ENCODE measurements at places on chromosomes 7 and 10.

GRCh38 chr10:73837072-73837471 is 25.7 kb upstream of the NDST2 start:
- DNase-seq = peak; percentile 50

- no peak for DNase-seq
These were observed 15.7 kb downstream of the KDM7A start for GRCh38 chr7:140161047-140161446.

DNA sequence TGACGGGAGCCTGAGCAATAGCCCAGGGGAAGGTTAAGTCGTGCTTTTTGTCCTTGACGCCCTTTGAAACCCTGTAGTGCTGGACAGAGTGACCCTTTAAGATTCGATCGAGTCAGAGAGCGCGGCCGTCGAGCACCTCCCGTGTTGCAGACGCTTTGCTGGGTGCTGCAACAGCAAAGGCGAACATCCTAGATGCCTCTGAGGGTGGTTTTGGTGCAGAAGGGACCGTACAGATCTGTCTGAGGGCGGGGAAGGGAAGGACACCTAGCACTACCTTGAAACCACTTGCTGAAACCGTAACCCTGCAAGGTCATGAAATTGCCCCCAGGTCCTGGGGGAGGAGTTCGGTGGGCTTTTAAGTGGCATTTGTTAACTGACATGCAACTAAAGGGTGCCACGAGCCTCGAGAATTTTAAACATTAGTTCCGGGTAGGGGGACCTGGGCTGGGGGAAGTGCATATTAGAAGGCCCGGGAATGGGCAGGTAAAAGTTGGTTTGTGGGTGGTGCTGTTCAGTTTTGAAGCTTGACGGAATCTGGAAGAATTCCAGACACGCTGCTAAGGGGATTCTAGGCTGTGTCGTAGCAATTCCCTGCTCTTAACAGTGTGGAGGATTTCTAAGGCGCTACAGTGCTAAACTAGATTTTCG is 786 bp downstream of the ATP5F1C start:
- no peak for DNase-seq

DNA sequence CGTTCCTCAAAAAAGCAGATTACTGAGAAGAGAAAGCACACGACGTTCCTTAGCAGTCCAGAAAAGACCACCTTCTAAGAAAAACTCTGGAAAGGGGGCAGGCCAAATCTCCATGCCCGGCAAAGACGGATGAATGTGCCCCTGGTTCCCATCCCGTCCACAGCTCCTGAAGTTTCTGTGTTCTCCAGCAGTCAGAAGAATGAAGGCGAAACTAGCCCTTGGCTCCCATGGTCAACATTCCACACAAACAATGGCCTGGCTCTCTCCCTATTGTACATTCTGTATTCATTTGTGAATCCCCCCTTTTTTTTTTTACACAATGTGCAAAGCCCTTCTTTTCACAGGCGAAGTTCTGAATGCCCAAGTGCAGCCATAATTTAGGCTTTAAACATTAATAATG is 5.3 kb downstream of the CTBP2 start:
- DNase-seq = peak; percentile 44

DNA sequence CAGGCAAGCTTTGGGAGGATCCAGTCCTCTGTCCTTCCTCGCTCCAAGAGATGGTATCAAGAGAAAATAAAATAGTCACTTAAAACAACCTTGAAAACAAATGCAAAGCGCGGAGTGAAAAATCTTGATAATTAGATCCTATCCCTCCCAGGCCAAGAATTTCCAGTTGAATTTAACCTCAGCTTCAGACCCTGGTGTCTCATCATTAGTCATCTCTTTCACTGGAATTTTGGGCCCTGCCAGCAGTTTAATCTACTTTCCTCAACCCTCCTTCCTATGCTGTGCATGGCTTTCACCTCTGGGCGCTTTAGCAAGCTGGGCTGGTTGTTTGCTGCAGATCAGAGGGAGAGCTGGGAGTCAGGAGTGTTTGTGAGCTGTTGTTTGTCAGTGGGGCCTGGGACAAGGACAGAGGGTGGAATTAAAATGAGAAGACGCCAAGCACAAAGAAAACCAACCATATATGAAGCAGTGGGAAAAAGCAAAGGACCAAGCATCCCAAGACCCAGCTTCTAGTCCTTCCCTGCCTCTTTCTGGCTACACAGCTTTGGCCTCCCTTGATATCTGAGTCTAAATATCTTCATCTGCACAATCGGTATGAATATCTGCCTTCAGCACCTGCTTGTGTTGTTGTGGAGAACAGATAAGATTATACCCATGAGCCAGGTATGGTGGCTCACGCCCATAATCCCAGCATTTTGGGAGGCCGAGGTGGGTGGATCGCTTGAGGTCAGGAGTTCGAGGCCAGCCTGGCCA is 13.5 kb downstream of the MYOF start:
- DNase-seq = peak; percentile 92

- DNase-seq = no peak
These were observed 826.6 kb upstream of the COBL start for GRCh38 chr7:52143219-52143618.

DNA sequence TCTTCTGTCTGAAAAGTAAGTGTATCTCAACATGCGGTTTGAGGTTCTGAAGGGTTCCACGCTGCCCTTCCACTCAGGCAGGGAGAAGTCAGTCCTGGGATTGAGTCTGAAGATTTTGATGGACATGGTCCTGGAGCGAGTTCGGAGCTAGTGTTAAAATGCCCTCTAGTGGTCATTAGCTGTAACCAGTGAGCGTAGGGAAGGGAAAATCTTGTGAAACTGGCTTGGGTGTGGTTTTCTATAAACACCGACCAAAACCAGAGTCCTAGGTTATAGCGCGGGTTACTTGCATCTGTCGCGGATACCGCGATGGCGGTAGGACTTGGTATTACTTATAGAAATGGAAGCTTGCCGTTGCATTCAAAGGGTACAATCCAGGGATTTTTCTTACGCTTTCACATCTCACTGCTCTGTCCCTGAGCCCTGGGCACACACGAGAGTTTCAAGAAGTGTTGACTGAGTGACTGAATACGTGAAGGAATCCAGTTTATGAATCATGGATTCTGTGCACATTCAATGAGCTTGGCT is 348.2 kb upstream of the C7orf33 start:
- peak; percentile 46 for DNase-seq

- peak; percentile 86 for DNase-seq
These were observed 181.4 kb upstream of the TNS3 start for GRCh38 chr7:47763063-47763974.

- no peak for DNase-seq
These were observed 19.7 kb upstream of the OTUD1 start for GRCh38 chr10:23419201-23419600.

DNA sequence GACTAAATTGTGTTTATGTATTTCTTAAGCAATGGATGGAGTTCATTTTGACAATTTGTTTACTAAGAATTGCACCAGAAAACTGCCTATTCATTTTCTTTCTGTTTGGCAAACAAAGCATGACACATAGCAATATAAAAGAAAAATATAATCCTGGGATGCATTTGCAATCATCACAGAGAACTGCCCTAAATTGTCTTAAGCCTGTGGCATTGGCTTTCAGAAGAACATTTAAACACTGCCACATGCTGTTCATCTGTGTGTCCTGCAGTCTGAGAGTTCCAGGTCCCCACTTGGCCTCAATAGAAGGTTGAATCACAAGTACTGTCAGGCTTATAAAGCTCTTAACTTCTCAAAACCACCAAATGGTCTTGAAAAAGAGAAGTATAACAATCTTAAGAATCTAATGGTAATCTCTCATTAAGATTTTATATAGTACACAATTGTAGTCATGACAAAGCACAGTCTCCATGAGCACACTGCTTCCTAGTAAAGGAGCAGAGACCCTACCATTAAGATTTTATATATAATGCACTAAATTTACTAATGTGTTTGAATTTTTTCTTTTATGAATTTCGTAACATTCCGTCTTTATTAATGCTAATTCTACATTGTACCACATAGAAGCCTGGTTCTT is 29.9 kb downstream of the RNLS start:
- peak; percentile 85 for DNase-seq

DNA sequence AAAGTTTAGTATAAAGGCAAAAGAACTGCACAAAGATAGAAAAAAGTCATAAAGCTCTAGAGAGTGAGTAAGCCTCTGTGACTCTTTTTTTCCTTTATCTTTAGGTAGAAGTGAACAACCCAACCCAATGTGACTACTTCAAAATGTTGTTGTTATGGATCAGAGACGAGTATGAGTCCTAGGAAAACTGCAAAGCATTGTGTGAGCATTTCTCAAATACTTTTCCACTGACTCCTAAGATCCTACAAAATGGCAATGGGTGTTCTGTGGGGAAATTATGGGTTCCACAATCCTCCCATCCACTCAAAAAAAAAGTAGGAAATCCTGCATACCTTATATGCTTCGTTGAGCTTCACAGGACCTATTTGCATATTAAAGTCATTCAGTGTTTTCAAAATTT is 177.1 kb downstream of the DGKI start:
- peak; percentile 57 for DNase-seq

- DNase-seq = peak; percentile 65
These were observed 6.9 kb upstream of the MYOF start for GRCh38 chr10:93488956-93489528.

- peak; percentile 66 for DNase-seq
These were observed 314.2 kb downstream of the ADRA2A start for GRCh38 chr10:111390813-111391563.

DNA sequence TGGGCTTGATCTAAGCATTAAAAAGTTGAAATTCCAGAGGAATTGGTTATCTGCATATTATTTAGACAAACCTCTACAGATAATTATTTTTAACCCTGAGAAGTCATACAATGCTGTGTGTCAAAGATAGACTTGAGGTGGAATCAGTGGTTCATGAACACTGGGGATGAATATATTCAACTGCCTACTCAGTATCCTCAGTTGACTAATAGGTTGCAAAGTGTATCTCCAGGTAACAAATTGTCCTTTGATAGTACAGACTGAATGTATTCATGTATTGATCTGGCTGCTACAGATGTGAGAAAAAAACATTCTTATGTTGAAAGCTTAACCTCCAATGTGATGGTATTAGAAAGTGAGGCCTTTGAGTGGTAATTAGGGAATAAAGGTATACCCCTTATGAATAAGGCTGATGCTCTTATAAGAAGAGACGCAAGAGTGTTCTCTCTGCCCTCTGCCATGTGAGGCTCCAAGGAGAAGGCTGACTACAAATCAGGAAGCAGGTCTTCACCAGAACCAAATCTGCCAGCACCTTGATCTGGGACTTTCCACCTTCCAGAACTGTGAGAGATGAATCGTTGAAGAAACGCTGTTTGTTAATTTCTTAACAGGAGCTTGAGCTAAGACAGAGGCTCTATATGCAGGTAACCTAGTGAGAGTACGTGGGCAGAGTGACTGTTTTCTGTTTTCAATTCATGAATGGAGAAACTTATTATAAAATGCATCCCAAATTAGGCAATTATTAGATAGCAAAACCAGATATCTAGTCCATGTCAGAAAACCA is 7.5 kb downstream of the MRPL32 start:
- no peak for DNase-seq

- DNase-seq = no peak
These were observed 32.0 kb downstream of the CCDC186 start for GRCh38 chr10:114142018-114142417.

DNA sequence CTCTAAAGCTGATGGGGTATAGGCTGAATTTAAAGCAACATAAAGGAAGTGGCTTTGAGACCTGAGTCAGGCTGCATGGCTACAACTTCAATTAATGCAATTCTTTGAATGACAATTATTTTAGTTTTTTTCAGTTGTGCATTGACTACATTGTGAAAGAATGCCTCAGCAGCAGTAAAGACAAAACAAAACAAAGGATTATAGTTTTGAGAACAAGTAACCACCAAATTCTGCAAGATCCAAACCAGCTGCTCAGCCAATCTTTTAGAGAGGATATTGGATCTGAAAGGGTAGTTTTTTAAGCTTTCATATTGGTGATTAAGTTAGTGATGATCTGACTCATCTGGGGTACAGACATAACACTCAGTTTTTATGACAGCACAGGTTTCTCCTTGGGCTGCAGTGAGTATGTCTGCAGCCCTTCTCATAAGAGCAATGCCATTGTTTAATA is 40.6 kb upstream of the ABCA13 start:
- peak; percentile 80 for DNase-seq

DNA sequence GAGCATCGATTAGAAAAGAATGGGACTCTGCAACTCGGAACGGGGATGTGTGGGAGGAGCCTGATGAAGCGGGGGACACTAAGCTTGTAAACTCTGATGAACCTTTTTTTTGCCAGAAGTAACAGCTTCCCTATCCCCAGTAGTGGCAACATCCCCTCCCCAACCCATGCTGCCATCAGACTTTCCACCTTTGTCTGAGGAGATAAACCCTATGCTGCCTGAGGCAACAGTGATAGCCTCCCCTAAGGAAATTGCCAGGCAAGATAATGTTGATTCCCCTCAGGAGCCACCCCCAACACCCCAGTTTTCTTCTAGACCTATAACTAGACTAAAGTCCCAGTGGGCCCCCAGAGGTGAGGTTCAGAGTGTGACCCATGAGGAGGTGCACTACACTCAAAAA is 173.7 kb downstream of the AKR1D1 start:
- no peak for DNase-seq

DNA sequence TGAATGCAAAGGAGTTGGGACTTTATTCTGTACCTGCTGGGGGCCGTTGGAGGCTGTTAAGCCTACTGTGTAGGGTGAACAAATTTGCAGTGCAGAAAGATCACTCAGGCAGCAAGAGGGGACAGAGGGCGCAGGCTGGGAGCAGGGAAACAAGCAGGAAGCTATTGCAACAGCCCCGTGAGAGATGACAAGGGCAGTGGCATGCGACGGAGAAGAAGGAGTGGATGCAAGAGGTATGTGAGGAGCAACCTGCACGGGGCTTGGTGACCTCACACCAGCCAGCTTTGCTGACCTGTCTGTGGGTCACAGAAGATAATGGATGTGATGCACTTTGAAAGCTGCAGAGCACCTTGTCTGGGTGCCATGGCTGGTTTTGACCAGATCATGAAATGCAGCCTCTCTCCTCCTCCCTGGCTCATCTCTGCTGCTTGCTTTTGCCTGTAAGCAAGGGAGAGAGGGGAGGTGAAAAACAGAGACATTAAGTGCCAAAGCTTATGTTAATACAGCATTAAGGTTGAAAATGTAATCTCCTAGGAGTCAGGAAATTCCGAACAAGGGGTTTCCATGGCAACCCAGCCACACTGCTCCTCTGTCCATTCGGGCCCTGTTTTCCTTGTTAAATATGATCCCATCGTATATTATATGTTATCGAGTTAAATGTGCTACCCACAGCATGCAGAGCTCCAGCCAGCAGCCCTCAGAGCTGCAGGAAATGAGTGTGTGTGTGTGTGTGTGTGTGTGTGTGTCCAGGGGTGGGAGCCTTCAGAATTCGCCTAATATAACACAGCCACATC is 314.3 kb upstream of the ZMIZ1 start:
- DNase-seq = peak; percentile 66

Data from AG10803 (cell line).